CD14-positive monocyte (primary cell): ENCODE measurements at places on chromosomes 5 and 9.

- no peak for DNase-seq
Observed at GRCh38 chr9:98171176-98171925, 21.1 kb downstream of the CORO2A start.

- DNase-seq: no peak
Observed at GRCh38 chr9:37445832-37446231, 19.4 kb downstream of the ZBTB5 start.

GRCh38 chr9:116191576-116192415 lies 38.2 kb downstream of the PAPPA start:
- DNase-seq: no peak

GRCh38 chr5:101024299-101024698 lies 121.2 kb upstream of the ST8SIA4 start:
- DNase-seq: no peak

DNA sequence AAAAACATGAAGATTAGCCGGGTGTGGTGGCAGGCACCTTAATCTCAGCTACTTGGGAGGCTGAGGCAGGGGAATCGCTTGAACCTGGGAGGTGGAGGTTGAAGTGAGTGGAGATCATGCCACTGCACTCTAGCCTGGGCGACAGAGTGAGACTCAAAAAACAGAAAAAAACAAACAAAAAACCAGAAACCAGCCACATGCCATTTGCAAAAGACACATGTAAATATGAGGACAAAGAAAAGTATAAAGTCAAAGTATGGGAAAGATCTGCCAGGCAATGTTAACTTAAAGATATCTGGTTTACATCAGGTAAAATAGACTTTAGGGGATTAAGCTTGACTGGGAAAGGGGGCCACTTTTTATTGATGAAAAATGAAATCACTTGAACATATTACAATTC lies 90.7 kb downstream of the FNBP1 start:
- no peak for DNase-seq

- no peak for DNase-seq
Observed at GRCh38 chr9:115930472-115930871, 223.1 kb upstream of the PAPPA start.

- no peak for DNase-seq
Observed at GRCh38 chr9:77016526-77017504, 2.6 kb upstream of the FOXB2 start.
